ENCODE measurements at places on chromosomes 5 and 9. TPM values are rescaled to one million over a fixed set of nuclear protein-coding genes. Genes with fewer than 3 reads are reported as not detected.
A peak's percentile ranks its signal among the peaks of the same experiment; 100 is the strongest.

DNA sequence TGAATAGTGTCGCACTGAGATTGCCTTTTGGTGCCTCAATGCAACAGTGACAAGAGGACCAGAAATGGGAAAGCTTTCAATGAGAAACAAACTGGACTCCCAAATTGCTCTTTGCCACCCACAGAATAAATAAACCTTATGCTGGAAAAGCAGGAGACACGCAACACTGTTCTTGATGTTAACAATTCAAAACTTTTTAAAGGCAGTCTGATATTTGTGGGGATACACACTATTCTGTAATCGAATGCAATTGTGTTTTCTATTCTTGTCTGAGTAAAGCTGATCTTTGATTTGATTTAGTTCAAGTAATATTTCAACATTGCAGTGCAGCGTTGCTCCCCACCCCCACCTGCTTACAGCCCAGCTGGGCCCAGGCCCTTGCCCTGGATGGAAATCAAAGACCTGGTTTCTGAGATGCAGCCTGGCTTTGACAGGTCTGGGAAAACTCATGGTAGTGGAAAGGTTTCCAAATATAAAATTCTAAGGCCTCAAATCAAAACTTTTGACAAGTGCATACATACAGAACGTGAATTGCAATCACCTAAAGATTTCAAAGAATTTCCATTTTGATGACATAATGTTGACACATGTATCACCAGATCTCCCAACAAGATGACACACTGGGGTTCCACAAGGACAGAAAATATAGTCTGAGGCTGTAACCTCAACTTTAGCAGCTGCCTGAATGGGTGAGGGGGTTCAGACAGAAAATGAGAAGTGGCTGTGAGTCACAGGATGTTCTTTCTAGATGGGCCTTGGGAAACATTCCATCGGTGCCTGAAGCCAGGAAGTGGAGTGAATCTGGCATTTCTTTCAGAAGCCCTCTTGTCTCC lies 55.1 kb downstream of the ABCA1 start:
- peak; percentile 81 for DNase-seq

SLC36A2 gene
- total RNA-seq: not detected

- DNase-seq: no peak
Measured at GRCh38 chr5:171599957-171600612, 180.6 kb downstream of the FGF18 start.

- no peak for DNase-seq
Measured at GRCh38 chr9:17322882-17323864, 188.3 kb downstream of the CNTLN start.

- DNase-seq: no peak
Measured at GRCh38 chr9:107875571-107875980, 386.0 kb upstream of the KLF4 start.

DNA sequence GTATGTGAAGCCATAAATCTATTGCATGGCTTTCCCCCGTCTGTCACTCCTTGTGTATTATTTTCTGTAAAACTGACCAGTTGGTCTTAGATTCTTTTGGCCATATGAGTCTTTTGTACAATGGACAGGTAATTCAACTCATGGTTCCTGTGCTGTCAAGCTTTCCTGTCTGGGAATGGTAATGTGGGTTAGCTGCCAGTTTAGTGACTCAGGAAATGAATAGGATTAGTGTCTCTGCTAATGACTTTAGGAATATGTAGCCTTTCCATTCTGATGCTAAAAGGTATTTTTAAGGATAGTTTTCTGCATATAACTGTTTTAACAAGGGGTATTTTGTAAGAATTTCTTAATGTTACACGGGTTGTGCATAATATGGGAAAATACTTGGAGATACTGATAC lies 182.7 kb downstream of the PBX3 start:
- DNase-seq: no peak

GRCh38 chr5:6780802-6781391 lies 67.7 kb downstream of the TENT4A start:
- DNase-seq: no peak

ARHGAP26 gene
- 6.8 TPM for total RNA-seq

- no peak for DNase-seq
Measured at GRCh38 chr5:172450861-172451695, 3.2 kb downstream of the SH3PXD2B start.

NACC2 gene
- 20.7 TPM for total RNA-seq

DNA sequence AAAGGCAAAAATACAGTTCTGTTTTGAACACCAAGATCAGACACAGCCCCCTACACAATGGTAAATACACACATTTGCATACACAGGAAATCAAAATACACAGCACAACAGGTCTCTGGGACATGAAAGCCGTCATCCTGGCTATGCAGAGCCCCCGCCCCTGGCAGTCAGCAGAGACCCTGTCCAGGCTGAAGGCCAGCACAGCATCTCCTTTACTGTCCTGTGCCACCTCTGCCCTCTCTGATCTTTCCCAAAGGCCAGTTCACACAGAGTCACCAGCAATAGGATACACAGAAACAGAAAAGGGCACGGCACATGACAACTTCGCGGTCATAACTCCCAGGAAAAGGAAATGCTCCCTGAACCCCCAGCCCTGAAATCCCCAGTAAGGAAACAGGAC lies 34.2 kb upstream of the SMU1 start:
- DNase-seq: no peak

DNA sequence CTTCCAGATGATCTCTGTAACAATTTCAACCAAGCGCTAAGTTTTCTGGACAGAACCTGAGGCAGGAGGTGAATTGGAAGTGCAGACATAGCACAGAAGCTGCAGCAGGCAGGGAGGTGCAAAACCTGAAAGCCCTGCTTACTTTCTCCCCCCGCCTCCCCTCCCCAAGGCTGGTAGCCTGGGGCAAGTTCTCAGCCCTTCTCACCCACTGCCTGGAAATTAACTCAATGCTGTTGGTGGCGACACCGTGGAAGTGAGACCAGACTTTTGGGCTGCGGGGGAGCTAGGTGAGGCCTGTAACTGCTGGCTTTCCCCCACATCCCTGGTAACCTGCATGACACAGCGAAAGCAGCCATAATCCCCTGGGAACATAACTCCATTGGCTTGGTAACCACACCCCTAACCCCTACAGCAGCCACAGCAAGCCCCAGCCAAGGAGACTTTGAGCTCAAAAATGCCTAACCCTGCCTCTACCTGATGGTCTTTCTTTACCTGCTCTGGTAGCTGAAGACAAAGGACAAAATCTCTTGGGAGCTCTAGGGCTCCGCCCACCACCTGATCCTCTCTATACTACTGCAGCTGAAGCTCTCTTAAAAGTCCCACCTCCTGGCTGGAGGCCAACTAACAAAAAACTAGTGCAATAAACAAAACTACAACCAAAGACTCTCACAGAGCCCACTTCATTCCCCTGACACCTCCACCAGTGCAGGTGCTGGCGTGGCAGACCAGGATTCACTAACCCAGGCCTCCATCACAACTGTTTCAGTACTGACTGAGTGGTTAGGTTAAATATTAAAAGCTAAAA lies 11.9 kb upstream of the OR13C8 start:
- DNase-seq: no peak

LCN12 gene
- total RNA-seq: not detected

DNA sequence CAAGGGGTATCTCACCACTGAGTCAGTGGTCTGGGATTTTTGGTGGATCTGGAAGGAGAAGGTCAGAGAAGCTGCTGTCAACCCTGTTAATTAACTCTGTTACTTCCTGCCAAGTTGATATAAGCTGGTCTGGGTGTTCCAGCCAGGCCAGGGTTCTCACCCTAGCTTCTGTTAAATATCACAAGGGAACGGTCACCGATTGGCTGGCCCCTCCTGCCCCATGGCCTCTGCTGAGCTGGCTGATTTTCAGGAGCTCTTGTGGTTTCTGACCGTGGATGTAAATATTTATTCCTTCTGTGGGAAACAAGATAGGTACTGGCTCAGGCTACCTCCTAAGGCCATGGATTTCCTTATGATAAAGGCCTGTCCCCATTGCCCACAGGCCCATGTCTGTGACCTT lies 1.0 kb downstream of the ADAMTS13 start:
- DNase-seq: no peak

DNA sequence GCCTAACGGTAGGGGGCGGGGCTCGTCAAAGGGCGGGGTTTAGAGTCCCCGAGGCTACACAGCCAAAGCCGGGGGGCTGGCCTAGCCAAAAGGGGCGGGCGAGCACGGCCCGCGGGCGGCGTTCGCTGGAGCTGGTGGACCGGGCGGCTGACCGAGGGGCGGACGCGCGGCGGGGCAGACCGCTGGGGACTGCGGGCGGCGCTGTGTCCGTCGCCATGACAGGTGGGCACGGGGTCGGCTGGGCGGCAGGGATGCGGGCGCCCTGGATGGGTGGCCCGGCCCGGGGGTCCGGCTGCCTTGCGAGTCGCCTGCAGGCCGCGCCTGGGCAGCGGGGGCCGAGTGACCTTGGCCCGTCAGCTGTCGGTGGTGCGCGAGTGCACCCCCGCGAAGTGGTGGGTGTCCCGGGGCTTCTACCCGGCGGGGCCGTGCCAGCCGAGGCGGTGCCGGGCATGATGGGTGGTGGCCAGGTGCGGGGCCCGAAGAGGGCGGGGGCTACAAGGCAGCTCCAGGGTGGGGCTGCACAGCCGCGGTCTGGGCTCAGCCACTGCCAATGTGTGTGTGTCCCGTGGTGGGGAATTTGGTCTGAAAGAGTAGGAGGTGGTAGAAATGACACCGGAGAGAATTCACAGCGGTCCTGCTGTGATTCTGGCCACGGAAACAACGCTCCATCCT lies at the start of gene CARD19:
Gene CARD19 (plus strand): TSS at position 87 of the 672 bp plus-strand sequence. CDS start 129 bp downstream, at position 216.
- no peak for DNase-seq

SPATA31E1 gene
- not detected for total RNA-seq

DNA sequence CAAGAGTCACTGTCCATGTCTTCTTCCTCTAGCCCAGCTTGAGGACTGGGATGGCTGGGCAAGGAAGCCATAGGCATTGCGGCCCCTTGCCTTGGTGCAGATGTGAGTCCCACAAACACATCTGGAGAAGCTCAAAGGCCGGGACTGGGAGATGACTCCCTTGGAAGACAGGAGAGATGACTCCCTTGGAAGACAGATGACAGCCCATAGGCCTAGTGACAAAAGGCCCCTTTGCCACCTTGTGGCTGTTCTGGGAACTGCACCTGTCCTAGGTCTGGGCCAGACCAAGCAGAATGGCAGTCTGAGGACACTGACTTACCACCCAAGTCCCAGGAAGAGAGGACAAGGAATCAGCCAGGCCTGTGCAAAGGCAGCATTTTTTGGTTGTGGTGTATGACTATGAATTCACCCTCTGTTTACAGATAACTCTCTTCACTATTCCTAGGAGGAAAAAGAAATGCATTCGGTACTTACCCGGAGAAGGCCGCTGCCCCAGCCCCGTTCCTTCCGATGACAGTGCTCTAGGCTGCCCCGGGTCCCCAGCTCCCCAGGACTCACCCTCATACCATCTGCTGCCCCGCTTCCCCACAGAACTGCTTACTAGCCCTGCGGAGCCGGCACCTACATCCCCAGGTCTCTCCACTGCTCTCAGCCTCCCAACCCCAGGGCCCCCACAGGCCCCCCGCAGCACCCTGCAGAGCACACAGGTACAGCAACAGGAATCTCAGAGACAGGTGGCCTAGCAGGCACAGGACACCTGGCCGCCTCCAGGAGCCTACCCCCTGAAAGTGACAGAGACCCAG lies 30.8 kb downstream of the SKP1 start:
- DNase-seq: peak; percentile 26

DNA sequence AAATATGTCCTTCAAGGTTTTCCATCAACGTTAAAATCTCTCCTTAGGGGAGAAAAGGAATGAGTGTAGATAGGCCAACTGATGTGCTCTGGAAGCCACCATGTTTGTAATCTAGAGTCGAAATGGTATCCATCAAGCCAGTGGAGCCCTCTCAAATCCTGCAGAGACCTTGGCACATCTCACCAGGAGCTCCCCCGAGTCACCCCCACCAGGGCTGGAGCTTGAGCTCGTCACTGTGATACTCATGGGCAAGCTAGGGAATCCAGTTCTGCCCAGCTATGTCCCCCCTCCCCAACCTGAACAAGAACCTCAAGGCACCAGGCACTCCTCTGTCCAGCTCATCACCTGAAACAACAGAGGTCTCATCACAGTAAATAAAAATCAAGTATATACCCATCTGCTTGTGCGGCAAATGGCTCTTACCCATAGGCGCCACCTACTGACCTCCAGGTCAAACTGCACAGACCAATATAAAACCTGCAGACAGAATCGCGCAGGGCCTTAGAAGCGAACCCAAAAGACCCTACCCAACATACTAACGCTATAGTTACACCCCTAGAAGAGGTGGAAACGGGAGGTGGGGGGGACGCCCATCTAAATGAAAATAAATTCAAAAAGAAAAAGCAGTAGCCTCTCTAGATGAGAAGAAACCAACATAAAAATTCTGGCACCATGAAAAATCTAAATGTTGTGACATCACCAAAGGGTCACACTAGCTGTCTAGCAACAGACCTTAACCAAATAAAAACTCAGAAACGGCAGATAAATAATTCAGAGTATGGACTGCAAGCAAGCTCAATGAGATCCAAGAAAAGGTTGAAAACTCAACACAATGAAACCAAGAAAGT lies 75.0 kb downstream of the TTC39B start:
- no peak for DNase-seq

PNPLA7 gene
- total RNA-seq: 0.20 TPM

NIPBL gene
- total RNA-seq: 28.9 TPM

DNA sequence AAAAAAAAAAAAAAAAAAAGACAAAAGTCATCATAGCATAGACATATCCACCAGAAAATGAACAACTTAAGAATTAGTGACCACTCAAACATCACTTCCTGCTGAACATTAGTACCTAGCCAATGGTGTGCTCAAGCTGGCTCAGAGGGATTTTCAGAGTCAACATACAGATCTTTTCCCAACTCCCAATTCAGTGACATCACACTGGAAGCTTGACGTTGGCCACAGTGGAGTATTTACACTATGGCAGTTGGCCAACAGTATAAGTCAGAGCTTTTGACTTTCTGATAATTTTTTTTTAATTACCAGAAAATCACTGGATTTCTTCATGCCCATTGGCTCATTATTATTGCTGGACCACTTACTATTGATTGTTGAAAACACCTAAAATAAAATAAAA lies 383.5 kb downstream of the ARHGEF28 start:
- DNase-seq: no peak

DNA sequence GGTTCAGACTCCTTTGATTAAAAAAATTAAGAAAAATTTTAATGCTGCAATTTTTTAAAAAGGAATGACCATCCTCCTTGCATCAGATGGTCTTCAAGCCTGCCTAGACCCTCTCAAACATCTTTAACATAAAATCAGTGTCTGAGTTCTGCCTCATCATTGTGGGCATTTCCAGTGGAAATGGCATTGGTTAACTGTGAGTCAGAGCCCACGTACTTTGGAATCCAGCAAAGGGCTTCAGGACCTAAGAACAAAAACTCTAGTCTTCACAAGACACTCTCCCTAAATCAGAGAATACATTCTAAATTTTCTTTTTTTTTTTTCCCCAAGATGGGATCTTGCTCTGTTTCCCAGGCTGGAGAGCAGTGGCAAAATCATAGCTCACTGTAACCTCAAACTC lies 9.4 kb upstream of the C5orf15 start:
- DNase-seq: no peak

GRCh38 chr5:33848554-33848953 lies 43.2 kb downstream of the ADAMTS12 start:
- DNase-seq: no peak

All from pulmonary artery endothelial cell (primary cell).